ENCODE measurements at places on chromosomes 6 and 20.

DNA sequence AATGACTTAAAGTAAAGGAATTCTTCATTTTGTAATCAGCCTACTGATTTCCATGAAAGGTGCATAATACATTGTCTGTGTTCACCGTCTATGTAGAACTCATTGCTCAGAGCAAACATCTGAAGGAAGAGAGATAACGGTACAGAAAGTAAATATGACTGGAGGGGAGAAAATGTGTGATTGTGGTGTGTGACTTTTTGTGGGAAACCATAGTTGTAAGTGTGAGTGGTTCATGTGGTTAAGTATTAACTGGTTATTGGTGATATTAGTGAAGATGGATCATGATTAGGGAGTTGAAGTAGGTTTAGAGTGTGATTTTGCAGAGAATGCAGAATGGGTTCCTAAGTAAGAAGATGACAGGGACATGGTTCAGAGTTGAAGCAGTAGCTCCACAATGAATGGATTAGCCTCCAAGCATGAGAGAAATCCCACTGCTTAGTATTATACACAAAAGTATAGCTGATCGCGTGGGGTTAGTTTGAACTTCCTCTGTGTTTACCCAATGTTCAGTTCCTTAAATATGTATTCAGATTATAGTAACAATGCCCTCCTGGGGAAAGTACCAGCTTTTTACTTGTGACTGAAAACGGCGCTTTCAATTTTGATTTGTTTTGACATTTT is 368.9 kb downstream of the UTRN start:
- peak; percentile 85 for ATAC-seq

- ATAC-seq = no peak
Measured at GRCh38 chr6:53018446-53018845, 23.4 kb upstream of the GSTA4 start.

DNA sequence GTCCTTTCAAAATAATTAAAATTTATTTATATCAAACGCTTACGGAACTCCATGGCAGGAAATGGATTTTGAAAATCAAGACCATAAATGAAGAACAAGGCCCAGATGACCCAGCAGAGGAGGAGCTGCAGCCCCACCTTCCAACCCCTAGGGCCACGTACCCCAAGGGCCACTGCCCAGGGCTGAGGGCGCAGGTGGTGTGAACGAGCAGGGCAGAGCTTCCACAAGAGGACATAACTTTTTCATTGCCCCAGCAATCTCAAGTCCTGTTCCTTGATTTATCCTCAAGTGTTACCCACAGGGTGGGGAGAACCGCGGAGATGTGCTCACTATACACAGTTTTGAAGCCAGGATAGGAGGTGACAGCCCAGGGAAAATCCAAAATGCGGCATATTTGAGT is 42.8 kb downstream of the PSMG4 start:
- no peak for ATAC-seq

- ATAC-seq = no peak
Measured at GRCh38 chr20:13552061-13552460, 86.7 kb downstream of the TASP1 start.

DNA sequence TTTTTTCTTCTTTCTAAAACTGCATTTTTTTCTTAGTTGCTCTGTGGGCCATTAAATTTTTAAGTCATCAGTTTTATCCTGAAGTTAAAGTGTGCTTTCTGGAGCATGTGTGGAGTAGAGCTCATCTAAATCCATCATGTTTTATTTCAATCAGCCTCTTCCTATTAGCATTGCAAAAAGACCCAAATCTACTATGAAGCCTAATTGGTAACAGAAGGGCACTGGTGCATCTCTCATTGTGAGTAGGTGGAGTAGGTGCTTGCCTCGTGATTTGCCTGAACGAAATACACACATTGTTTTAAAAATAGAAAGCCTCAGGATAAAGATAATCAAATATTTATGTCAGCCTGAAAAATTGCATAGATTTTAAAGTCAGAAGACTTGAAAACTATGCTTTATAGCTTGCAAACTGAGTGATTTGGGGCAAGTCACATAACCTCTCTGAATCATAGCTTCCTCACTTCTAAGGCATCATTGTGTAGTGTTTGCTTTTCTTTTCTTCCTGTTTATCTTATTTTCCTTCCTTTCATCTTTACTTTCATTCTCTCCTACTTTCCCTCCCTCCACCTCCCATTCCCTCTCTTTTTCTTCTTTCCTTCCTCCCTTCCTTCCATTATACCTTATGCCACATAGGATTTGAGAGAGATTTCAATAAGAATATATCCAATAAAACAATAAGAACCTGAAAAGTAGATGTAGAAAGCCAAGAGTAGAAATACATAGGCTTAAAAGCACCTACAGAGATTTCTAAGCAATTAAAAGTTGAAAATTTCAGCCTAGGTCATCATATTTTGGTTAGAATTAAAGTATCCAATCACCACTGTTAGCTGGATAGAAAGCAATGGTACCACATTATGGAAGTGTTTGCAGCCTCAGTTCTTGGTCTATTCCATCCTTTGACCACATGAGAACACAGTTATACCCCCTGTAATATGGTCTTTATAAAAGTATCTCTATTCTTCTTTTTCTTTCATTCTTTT is 49.6 kb upstream of the RNF146 start:
- no peak for ATAC-seq

- ATAC-seq = no peak
Measured at GRCh38 chr6:80769106-80769505, 662.6 kb downstream of the BCKDHB start.

- no peak for ATAC-seq
Measured at GRCh38 chr6:133977983-133978895, 25.2 kb downstream of the TBPL1 start.

GRCh38 chr6:170082067-170082466 is 208.8 kb downstream of the DLL1 start:
- ATAC-seq = no peak

DNA sequence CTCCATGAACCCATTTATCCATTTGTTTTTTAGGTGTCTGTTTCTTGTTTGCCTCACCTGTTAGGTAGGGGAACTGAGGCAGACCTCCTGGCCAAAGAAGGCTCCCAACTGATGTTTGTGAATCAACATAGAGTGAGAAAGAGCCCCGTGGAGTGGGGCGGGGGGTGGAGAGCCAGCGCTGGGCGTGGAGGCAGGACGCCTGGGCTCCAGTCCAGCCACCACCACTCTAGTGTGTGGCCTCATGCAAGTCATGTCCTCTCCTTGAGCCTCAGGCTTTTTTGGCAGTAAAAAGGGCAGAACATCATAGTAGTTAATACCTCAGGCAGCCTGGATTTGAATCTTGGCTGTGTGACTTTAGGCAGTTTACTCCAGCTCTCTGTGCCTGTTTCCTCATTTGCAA is 42.2 kb upstream of the SCRT2 start:
- ATAC-seq = no peak

DNA sequence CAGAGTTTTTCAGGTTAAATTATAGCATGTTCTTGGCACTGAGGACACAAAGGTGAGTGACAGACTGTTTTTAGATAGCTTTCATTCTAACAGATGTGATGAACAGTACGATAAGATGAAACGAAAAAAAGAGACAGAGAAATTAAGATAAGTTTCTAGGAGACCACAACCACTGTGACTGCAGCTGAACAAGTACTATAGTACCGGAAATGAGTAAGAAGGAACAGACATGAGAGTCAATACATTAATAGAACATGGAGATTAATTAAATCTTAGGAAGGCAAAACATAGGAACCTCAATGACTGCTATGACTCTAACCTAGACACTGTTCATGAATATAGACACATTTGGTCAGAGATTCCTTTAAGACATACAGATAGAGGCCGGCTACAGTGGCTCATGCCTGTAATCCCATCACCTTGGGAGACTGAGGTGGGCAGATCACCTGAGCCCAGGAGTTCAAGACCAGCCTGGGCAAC is 40.2 kb downstream of the HBS1L start:
- peak; percentile 95 for ATAC-seq

- ATAC-seq = peak; percentile 74
Measured at GRCh38 chr6:42100029-42100901, 42.2 kb downstream of the C6orf132 start.

DNA sequence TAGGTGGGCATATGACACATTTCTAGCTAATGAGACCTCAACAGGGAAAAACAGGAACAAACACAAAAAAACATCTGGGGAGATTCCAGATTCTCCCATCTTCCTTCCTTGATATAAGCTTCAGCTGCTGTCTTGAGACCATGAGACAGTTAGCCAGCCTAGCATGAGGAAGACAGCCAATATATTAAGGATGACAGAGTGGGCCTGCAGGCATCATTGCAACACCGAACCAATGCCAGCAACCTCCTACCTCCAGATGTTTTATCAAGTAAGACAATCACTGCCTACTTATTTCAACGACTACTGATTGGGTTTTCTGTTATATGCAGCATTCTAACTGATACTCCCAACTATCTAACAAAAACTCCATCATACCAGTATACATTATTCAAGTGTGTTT is 119.0 kb downstream of the ISM1 start:
- no peak for ATAC-seq

All from activated T-helper 17 cell treated with anti-CD3 and anti-CD28 coated beads, Interleukin-2, amount 50 U/mL, for 72 hours (primary cell).